Karpas-422 (cell line): ENCODE measurements at places on chromosomes 5 and 9.

DNA sequence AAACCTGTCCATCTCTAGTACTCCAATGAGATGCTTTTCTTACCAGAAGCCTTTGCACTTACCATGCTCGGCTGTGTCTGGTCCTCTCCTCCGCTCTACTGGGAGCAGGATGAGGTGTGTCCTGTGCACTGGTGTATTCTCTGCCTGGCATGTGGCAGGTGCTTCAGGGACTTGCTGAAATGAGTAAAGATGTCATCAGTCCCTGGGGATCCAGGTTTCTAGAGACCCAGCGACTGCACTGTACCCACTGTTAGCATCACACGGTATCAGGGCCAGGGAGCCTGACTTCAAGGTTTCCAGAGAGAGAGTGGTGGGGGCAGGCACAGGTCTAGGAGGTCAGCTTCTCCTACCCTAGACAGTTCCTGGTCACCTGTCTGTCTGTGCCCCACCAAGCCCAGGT lies 10.5 kb downstream of the PTTG1 start:
- peak; percentile 58 for DNase-seq

DNA sequence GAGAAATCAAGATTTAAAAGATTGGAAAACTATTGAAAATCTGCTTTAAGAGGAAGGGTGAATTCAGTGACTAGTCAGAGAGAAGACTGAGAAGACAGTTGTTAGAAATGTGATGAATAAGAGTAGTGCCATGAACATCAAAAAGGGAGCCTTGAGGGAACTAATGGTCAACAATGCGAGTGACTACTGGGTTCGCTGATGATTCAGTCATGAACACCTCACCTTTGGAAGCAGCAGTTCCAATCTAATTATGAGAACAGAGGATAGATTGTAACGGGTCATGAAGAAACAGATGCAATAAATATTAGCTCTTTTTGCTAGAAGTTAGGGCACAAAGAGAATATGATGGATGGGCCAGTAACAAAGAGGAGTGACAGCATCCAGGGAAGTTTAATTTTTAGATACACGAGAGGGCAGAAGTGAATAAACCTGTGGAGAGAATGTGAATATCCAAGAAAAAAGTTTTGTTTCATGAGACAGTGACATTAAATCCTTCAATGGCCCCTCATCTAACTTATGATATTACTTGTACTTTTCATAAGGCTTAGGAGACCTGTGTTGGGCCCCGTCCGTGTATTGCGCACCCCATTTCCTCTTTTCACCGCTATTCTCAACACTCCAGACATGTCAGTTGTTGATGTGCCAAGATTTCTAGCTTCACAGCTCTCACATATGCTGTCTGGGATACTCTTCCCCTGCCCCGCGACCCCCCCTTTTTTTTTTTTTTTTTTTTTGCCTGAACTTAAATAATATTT lies 23.5 kb upstream of the IFNE start:
- no peak for DNase-seq

DNA sequence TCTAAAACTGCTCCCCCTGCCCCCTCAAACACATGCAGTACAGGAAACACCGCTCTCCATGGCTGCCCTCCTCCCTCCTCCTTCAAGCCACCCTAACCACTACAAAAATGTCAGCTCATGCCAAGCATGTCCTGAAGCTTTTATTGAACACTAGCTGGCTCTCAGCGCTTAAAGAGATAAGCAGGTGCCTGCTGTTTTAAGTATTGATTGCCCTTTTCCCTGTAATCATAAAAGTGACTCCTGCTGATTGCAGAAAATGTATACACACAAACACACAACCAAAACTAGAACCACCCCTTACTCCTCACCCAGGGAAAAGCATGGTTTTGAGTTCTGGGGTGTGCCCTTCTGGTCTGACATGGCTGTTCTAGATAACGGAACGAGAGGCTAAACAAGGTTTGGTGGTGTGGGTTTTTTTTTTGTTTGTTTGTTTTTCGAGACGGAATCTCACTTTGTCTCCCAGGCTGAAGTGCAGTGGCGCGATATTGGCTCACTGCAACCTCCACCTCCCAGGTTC lies 3.7 kb upstream of the UCK1 start:
- DNase-seq, result no peak

- no peak for DNase-seq
Measured at GRCh38 chr9:113154471-113154870, 3.7 kb downstream of the SLC31A2 start.

DNA sequence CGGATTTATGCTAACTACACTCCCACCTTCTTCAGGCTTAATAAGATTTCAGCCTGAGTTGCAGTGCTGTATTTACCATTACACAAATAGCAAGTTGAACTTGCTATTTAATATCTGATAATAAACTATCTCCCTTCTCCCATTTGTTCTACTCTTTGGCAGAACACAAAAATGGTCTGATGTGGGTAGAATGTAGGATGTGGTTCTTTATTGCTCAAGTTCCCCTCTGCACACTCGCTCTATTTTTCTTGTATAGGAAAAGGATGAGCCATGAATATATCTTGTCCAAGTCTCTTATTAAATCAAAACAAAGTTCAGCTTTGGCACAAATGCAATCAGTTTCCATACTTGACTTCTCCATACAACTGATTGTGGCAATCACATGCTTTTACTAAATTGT lies 37.2 kb upstream of the KIF2A start:
- DNase-seq, result no peak

DNA sequence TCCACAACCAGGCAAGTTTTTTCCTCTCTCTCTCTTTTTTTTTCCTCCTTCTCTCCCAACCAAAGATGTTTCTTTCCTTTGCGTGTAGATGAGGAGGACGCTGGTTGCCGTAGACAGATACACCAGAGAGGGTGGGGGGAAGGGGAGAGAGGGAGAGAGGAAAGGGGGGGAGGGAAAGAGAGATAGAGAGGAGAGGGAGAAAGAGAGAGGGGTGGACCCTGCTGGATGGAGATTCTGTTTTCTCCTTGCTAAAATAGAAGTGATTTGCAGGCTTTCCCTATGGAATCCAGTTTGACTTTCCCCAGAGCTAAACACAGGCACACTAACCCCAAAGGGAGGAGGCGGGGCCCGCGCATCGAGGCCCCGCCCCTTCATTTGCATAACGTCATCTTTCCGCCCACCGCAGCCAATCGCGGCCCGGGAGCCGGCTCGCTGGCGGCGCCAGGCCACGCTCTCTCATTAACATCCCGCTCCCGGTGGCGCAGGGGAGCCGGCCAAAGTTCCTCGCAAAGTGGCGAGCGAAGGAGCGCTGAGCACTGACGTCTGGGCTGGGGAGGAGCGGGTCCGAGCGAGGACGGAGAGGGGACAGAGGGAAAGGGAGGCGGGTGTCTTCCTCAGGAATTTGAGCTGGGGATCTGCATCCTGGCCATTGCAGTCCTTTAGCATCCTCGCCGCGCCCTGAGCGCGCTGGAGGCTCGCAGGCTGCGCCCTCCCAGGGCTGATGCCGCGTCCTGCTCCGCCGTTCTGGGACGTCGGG lies 487 bp upstream of the EBF1 start:
- DNase-seq, result peak; percentile 96

DNA sequence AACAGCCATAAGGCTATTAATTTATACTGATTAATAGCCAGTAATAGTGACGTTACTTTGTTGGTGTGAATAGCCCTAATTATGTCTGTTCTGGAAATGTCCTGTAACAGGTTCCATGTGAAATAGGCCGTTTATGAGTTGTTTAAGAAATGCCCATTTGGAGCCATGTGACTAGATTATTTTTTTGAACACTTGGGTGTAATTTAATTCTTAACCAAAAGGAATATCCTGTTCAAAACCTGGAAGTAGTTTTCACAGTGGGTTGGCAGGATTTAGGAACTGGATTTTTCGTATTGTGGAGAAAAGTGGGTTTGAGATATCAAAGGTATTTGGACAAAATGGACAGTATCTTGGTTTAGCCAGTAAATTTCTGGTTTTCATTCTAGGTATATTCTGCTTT lies 1.3 kb downstream of the TENT2 start:
- DNase-seq, result no peak
